ENCODE measurements at places on chromosomes 11 and 22. TPM values are rescaled to one million over a fixed set of nuclear protein-coding genes. Genes with fewer than 3 reads are reported as not detected.

Gene HOATZ
- total RNA-seq, result not detected

Gene OLFML1
- 2.1 TPM for total RNA-seq

Gene ILK
- total RNA-seq, result 78.4 TPM

Gene FOSL1
- 10.4 TPM for total RNA-seq

Gene C11orf97
- total RNA-seq, result not detected

Gene USP47
- total RNA-seq, result 78.9 TPM

Gene TIGD3
- total RNA-seq, result not detected

Gene MUC2
- total RNA-seq, result 0.04 TPM

Gene B3GAT3
- 10.8 TPM for total RNA-seq

Gene CHRNA10
- total RNA-seq, result 1.4 TPM

Gene LRRC32
- total RNA-seq, result 16.6 TPM

Gene GRK3
- 1.3 TPM for total RNA-seq

Gene ACR
- total RNA-seq, result 0.82 TPM

Gene CASP1
- total RNA-seq, result 5.9 TPM

Gene CHRDL2
- total RNA-seq, result 11.8 TPM

Gene RHOD
- 34.2 TPM for total RNA-seq

Gene WBP2NL
- total RNA-seq, result 0.37 TPM

Gene MYO18B
- total RNA-seq, result 394 TPM

Gene RASD2
- 3.8 TPM for total RNA-seq

Gene KLHDC7B
- not detected for total RNA-seq

Gene MRGPRX4
- not detected for total RNA-seq

Gene SEPTIN5
- total RNA-seq, result 10.9 TPM

Gene INS
- total RNA-seq, result not detected

Gene RAG1
- total RNA-seq, result 1.7 TPM

Gene NCAM1
- 3.6 TPM for total RNA-seq

Gene GGTLC3
- total RNA-seq, result not detected

Gene LYVE1
- 37.0 TPM for total RNA-seq

Gene IFITM2
- 131 TPM for total RNA-seq

Gene CADM1
- 12.4 TPM for total RNA-seq

Gene CPT1B
- total RNA-seq, result 144 TPM

Gene PAX6
- total RNA-seq, result not detected

Gene TUB
- total RNA-seq, result 0.91 TPM

Gene DNHD1
- 3.4 TPM for total RNA-seq

Gene ACTN3
- total RNA-seq, result 2.9 TPM

Gene C11orf16
- not detected for total RNA-seq

Gene METTL15
- 8.4 TPM for total RNA-seq

Gene MS4A14
- total RNA-seq, result 0.23 TPM

Gene NKAPD1
- 9.9 TPM for total RNA-seq

Gene TAF1D
- total RNA-seq, result 76.6 TPM

Gene MCAM
- 24.5 TPM for total RNA-seq

Gene TTC12
- total RNA-seq, result 7.5 TPM

Gene APOBEC3H
- total RNA-seq, result not detected

Gene SAC3D1
- 8.4 TPM for total RNA-seq

Gene DDTL
- 0.95 TPM for total RNA-seq

Gene RASSF7
- not detected for total RNA-seq

Gene NPAS4
- total RNA-seq, result not detected

Gene USP35
- total RNA-seq, result 2.0 TPM

Gene HEPN1
- not detected for total RNA-seq

Gene LGALS12
- 0.16 TPM for total RNA-seq

Gene MYOD1
- total RNA-seq, result 95.7 TPM

Gene OR4S1
- 0.24 TPM for total RNA-seq
